ENCODE measurements at places on chromosomes 1 and 21.

GRCh38 chr1:82542766-82543165, 742.0 kb downstream of the ADGRL2 start:
- no peak for DNase-seq

GRCh38 chr1:37763791-37764413, 1.0 kb downstream of the EPHA10 start:
- DNase-seq, result no peak

- no peak for DNase-seq
These were observed 4.6 kb downstream of the MIB2 start for GRCh38 chr1:1619917-1620361.

DNA sequence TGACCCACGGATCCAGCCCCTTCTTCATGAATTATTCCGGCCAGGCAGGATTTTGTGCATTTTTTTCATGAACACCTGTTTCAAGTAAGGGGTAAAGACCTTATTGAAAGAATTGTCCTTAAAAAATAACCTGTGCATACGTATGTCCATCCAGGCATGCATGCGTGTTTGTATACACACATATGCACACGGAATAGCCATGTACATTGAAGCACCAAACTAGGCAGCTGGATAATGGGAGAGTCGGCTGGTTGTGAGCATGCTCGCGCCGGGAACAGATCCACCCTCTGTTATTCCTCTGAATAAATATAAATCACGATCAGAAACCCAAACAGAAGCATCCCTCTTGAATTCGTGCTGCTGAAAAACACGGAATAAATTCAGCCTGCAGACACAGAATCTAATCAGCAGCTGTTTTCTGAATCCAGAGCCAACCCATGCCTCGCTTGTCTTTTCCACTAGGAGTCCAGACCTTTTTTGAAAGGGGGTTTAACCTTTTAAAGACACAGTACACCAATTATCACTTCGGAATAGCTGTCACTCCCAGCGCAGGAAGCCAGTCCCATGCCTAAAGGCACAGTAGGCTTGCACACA, at the start of gene HIVEP3:
HIVEP3 (minus strand) TSS at position 473 of the 594 bp plus-strand sequence.
- DNase-seq, result no peak

- no peak for DNase-seq
These were observed 31.8 kb upstream of the PDC start for GRCh38 chr1:186492531-186493291.

DNA sequence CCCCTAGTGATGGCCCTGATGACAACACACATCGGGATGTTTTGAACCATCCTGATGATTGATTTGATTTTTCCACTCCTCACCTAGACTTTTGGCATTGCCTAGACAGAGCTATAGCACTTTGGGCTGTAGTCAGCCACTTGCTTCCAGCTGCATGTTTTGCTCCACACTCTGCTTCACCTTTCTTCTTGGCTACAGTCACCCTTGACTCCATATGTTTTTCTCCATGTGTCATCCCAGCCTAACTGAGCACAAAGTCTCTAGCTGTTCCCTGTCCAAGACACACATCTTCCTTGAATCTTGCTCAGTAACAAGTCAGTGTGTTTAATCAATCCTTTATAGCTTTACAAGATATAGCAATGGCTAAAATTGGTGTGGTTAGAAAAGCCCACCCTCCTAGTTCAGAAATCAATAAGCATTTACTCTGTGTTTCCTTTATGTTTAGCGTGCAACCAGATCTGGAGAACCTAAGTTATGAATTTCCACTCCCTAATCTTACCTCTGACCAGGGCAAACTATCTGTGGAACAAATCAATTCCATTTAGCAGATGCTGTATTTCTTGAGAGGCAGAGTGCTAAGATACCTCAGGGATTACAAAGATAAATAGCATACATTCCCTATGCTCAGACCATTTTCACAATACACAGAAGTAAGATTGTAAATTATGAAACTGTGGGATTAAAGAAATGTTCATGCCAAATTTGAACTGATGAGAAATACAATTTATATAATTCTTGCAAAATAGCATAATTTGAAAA, 98.4 kb upstream of the LYPLAL1 start:
- no peak for DNase-seq

DNA sequence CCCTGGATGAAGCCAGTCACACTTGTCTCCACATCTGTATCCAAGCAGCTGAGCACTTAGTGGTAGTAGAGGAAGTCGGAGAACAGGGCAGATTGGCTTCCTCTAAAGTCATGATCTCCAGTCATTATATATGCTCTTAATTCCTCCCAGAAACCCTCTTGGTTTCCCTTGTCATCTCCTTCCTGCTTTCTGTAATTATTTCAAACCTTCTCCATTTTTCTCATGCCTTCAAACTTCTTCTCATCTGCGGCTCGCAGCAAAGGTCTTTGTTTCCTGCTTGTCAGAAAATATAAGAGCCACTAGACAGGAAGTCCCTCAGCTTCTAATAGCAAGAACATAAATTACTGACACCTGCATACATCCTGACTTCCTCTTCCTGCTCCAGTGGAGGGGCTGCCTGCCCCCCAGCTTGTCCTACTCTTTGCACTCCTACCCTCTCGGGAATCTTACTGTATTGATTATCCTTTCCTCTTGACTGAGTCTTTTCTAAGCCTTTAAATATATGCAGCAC, 124.6 kb upstream of the NGF start:
- no peak for DNase-seq

GRCh38 chr1:176643536-176643935, 180.6 kb downstream of the PAPPA2 start:
- no peak for DNase-seq

DNA sequence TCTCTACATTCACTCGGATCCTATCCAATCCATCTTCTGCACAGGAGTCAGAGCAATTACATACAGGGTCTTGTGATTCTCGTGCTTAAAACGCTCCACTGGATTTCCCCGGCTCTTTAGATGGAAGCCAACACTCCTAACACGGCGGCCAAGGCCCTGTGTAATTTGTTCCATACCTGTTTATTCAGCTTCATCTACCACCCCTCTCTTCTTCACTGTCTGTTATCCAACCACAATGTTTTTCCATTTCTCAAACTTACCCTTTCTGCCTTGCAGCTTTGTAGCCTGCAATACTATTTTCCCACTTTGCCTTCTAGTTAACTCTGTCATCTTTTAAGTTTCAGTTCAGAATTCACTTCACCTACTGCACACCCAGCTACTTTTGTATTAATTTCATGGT, 249.6 kb upstream of the USP25 start:
- no peak for DNase-seq

DNA sequence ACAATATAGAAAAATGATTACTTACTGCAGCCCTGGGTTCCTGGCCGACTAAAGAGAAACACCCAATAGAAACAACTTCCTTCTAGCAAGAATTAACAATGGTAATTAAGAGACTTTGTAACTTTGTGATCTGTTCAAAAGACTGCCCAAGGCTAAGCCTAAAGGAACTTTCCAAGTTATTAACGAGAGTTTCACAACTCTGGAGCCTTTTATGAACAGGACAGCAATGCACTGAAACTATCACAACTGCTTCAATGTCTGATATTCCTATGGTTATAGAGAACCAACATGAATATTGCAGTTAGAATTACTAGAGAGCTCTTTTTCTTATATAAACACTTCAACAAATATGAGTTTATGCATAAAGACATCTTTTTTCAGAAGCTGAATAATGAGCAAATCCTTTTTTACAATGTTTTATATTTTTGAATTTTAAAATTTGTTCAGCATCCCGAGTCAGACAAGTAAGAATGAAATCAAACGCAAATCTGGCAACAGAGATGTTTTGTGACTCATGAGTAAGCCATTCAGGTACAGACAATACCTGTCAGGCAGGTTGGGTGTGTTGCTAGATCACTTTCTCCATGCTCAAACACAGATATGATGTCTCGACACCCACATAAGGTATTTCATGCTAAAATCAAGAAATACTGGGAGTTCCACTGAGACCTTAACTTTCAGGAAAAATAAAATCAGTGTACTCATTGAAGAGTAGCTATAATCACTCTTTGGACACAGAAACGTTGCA, 22.2 kb upstream of the KCNJ15 start:
- DNase-seq, result no peak

DNA sequence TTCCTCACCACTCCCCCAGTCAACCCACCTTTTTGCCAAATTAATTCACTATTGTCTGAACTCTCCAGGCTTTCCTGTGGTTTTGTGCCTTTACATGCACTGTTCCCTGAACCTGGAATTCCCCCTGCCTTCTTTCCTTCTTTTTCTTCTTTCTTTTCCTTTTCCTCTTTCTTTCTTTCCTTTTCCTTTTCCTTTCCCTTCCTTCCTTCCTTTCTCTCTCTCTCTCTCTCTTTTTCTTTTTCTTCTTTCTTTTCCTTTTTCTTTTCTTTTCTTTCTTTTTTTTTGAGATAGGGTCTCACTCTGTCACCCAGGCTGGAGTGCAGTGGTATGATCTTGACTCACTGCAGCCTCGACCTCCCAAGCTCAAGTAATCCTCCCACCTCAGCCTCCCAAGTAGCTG, 56.6 kb upstream of the CDC42BPA start:
- DNase-seq, result no peak

DNA sequence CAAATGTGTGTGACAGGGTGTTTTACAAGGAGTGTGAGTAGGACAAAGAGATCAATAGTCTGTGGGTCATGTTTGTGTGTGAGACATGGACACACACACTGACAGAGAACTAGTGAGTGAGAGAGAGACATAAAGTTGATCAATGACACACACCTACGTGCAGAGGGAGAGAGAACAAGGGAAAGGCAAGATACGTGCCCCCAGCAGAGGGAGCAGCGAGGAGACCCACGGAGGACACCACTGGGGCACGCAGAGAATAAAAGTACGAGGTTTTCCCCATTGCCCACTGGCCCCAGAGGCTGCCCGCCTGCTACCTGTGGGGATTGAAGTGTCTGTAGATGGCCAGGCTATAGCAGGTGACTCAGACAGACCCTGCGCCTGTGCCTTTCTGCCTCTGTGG, 130.2 kb upstream of the CSF3R start:
- DNase-seq, result no peak

GRCh38 chr21:31282095-31282709, 61.9 kb downstream of the TIAM1 start:
- no peak for DNase-seq

DNA sequence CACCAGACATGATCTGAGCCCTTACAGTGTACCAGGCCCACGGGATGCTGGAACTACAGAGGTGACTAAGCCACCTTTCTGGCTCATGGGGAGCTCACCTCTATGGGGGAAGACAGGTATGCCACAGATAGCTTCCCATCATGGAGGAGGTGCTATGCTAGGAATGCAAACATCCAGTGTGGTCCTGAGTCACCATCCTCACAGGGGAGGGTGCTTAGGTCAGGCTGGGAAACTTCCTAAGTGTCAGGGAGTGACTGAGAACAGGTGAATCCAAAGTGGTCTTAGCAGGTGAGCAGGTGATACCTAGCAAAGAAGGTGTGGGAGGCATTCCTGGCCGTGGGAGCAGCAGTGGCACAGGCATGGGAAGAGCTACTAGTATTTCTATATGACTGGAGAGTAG, 8.6 kb upstream of the RASSF5 start:
- no peak for DNase-seq

DNA sequence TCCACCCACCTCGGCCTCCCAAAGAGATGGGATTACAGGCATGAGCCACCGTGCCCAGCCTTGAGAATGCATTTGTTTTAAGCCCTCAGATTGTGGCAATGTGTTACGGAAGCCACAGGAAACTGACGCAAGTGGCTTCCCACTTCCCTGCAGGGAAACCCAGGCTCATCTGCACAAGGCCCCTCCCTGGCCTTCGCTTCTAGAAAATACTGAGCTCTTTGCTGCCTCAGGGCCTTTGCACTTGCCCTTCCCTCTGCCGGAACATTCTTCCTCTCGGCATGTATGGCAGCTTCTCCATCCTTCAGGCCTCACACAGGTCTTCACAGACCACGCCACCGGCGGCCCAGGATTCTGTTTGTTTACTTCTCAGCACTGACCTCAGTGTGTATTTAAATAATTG, 137.0 kb upstream of the TMEM51 start:
- no peak for DNase-seq

GRCh38 chr21:41232013-41232412, 64.1 kb downstream of the BACE2 start:
- DNase-seq, result no peak

DNA sequence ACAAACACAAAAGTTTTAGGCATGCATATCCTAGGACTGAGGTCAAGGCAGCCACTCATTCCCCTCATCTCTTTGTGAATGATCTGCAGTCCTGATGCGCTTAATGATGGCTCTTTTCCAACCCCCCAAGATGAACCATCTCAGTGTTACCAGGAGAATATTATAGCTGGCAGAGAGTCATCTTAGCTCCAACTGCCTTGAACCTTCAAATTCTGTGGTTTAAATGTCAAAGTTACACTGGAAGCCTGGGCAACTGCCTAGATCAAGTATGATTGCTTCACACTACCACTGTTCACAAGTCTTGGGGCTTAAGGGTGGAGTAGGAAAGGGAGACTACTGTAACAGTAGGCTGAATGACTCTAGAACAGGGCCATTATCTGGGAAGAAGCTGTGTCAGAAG, 8.0 kb upstream of the MYBPHL start:
- no peak for DNase-seq

DNA sequence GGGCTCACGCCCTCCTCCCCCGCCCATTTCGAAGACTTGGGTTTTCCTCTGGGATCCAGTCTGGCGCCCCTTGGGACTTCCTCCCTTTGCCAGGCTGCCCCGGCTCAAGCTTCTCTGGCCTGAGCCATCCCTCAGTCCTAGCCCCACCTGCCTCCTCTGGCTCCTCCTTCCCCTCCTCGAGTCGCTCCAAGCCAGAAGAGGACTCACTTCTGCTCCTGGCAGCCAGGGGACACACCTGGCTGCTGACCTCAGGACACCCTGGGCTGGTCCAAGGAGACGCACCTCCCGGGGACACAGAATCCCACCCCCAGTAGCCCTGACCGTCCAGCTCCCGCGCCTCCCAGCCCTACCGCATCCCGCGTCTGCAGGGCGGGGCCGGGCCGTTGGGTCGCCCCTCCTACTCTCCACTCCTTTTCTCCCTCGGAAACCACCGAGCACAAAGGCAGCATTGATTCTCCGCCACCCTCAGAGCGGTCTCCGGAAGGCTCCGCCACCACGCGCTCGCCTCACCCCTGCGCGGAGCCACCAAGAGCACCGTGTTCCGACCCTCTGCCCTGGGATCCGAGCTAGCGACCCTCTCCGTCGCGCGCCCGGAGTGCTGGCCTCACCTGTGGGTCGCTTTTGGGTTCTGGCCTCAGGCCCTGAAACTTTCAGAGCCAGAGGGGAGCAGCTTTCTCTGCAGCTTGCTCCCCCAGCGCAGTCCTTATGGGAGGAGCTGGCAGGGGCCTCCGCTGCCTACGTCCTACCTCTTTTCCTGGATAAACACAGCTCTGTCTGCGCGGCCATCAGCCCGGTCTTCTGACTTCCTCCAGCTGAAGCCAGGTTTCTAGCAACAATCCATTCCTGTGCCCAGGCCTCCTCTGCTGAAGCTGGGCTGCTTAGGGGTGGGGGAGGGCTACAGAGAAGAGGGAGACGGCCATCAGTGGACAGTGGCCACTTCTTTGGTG, at the start of gene C2CD4D:
C2CD4D (minus strand) TSS at position 364 of the 947 bp plus-strand sequence. CDS start 831 bp downstream, outside the sequence.
- no peak for DNase-seq

Measured in bone marrow (tissue), 2 donors.